ENCODE measurements at places on chromosomes 3 and 15.

DNA sequence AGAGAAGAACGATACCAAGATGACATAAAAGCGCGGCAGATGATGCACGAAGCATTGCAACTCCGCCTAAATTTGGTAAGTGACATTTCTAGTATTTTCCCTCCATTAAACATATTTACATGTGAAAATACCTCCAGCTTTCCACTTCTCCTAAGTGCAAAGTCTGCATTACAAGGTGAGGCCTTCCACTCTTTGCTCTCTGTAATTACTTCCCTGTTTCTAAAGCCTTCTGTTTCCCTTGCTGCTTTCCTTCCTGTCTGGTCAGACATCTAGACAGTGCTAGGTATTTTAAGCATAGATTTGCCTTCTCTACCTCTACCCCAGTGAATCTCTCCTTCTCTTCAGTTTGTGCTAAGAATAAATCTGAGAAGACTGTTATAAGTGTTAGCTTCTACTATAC, 1.9 kb downstream of the P2RY12 start:
- peak overlapping the region; percentile 59 for H3K27ac ChIP-seq
- no peaks in the 10 kb centered on the region for H3K27me3 ChIP-seq
- peak; percentile 59 for ATAC-seq

DNA sequence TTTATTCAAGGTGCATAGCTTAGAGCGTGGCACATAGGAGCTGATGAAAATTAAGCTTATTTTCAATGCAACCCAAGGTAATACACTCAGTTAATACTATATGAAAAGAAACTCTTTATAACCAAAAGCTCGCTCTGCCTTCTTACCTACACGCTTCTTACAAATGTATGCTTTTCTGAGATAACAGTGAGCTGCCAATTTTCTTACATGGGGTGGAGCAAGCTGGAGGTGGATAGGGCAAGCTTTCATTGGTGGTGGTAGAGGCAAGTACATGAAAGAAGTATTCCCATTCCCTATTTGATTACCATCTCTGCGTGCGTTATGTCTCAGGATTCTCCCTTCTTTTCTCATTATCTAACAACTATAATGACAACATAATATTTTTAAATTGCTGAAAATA, 8.9 kb downstream of the DZIP3 start:
- no peaks in the 10 kb centered on the region for H3K36me3 ChIP-seq
- no peak overlapping the region for H3K4me3 ChIP-seq
- peaks cover 38% of the 10 kb centered on the region for H3K4me1 ChIP-seq
- ATAC-seq: no peak
- no peak overlapping the region for H3K27ac ChIP-seq

DNA sequence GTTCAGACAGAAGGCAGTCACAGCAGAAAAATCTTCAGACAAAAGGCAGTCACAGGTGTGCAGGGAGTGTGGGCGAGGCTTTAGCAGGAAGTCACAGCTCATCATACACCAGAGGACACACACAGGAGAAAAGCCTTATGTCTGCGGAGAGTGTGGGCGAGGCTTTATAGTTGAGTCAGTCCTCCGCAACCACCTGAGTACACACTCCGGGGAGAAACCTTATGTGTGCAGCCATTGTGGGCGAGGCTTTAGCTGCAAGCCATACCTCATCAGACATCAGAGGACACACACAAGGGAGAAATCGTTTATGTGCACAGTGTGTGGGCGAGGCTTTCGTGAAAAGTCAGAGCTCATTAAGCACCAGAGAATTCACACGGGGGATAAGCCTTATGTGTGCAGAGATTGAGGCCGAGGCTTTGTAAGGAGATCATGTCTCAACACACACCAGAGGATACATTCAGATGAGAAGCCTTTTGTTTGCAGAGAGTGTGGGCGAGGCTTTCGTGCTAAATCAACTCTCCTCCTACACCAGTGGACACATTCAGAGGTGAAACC, 27.6 kb downstream of the ZNF589 start:
- peak overlapping the region; percentile 82 for H3K27ac ChIP-seq
- peaks cover 52% of the 10 kb centered on the region for H3K36me3 ChIP-seq
- ATAC-seq: peak; percentile 92

- peaks cover 16% of the 10 kb centered on the region for H3K4me1 ChIP-seq
- no peak overlapping the region for H3K27ac ChIP-seq
Observed at GRCh38 chr3:56616478-56617006, 59.6 kb downstream of the CCDC66 start.

GRCh38 chr3:112460519-112461195, 38.6 kb downstream of the BTLA start:
- peaks cover 67% of the 10 kb centered on the region for H3K4me1 ChIP-seq
- peak; percentile 69 for ATAC-seq
- no peaks in the 10 kb centered on the region for H3K27me3 ChIP-seq
- H3K4me3 ChIP-seq: peak overlapping the region; percentile 57
- H3K27ac ChIP-seq: peak overlapping the region; percentile 90

- no peak overlapping the region for H3K27ac ChIP-seq
- ATAC-seq: no peak
- H3K36me3 ChIP-seq: no peaks in the 10 kb centered on the region
- no peaks in the 10 kb centered on the region for H3K4me1 ChIP-seq
- no peaks in the 10 kb centered on the region for H3K27me3 ChIP-seq
Observed at GRCh38 chr15:73792415-73792814, 39.3 kb upstream of the INSYN1 start.

- no peak for ATAC-seq
- H3K27ac ChIP-seq: no peak overlapping the region
- H3K27me3 ChIP-seq: no peaks in the 10 kb centered on the region
- H3K36me3 ChIP-seq: peaks cover 4% of the 10 kb centered on the region
- H3K4me3 ChIP-seq: no peak overlapping the region
Observed at GRCh38 chr3:196547067-196547466, 21.3 kb downstream of the WDR53 start.

- H3K27me3 ChIP-seq: no peaks in the 10 kb centered on the region
- no peaks in the 10 kb centered on the region for H3K36me3 ChIP-seq
- no peak overlapping the region for H3K4me3 ChIP-seq
- no peak overlapping the region for H3K27ac ChIP-seq
- no peak for ATAC-seq
Observed at GRCh38 chr15:86829245-86829644, 749.6 kb downstream of the AGBL1 start.

- no peak for ATAC-seq
- H3K36me3 ChIP-seq: no peaks in the 10 kb centered on the region
- H3K27ac ChIP-seq: no peak overlapping the region
Observed at GRCh38 chr3:10600296-10600714, 94.9 kb upstream of the ATP2B2 start.

DNA sequence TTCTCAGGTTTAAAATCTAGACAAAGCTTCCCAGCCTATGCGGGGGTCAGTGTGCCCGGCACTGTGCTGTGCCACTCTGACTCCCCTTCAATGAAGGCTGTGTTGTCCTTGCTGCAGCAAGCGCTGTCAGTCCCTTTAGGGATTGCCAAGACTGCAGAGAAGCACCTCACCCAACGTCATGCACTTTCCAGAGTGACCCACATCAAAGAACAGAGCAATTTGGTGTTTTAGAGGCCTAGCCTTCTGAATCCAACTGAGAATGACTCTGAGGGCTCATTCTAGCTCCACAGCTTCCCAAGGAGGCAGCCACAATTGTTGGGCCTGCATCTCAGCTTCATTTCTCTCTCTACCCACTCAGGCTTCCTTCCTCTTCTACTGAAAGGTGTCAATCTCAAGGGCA, 26.4 kb downstream of the SLC9A9 start:
- no peak overlapping the region for H3K4me3 ChIP-seq
- H3K27ac ChIP-seq: no peak overlapping the region
- no peaks in the 10 kb centered on the region for H3K27me3 ChIP-seq

- ATAC-seq: no peak
- H3K4me3 ChIP-seq: no peak overlapping the region
- H3K27me3 ChIP-seq: no peaks in the 10 kb centered on the region
- H3K4me1 ChIP-seq: no peaks in the 10 kb centered on the region
Observed at GRCh38 chr3:74357881-74358280, 256.6 kb downstream of the CNTN3 start.

GRCh38 chr3:126053949-126054569, 29.9 kb downstream of the SLC41A3 start:
- no peak for ATAC-seq
- H3K4me3 ChIP-seq: no peak overlapping the region

DNA sequence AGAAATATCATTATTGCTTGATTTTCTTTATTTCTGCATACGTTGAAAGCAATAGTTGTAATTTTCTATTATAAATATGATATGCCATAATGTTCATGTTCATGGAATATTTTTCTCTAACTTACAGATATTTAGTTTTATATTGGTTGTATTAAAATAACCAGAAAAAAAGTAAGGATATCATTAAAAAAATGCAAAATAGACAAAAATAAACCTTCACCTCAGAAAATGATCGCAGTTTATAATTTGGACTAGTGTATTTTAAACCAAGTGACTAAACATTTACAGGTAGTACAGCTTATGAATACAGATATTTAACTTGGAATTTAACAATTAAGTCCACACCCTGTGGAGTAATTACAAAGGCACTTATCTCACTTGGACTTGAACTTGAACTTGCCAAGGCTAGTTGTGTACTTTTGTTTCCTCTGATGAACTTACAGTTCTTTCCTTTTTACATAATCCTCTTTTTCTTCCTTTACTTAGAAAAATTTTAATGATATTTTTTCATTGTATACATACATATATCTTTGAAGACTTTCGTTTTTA, 156.7 kb downstream of the CHL1 start:
- H3K27me3 ChIP-seq: no peaks in the 10 kb centered on the region
- H3K4me3 ChIP-seq: no peak overlapping the region
- peaks cover 8% of the 10 kb centered on the region for H3K4me1 ChIP-seq
- no peak for ATAC-seq
- H3K36me3 ChIP-seq: no peaks in the 10 kb centered on the region

- no peak overlapping the region for H3K27ac ChIP-seq
- no peaks in the 10 kb centered on the region for H3K36me3 ChIP-seq
- H3K4me1 ChIP-seq: no peaks in the 10 kb centered on the region
- ATAC-seq: no peak
- H3K4me3 ChIP-seq: no peak overlapping the region
- H3K27me3 ChIP-seq: peaks cover 14% of the 10 kb centered on the region
Observed at GRCh38 chr3:24052446-24052845, 107.4 kb downstream of the NR1D2 start.

DNA sequence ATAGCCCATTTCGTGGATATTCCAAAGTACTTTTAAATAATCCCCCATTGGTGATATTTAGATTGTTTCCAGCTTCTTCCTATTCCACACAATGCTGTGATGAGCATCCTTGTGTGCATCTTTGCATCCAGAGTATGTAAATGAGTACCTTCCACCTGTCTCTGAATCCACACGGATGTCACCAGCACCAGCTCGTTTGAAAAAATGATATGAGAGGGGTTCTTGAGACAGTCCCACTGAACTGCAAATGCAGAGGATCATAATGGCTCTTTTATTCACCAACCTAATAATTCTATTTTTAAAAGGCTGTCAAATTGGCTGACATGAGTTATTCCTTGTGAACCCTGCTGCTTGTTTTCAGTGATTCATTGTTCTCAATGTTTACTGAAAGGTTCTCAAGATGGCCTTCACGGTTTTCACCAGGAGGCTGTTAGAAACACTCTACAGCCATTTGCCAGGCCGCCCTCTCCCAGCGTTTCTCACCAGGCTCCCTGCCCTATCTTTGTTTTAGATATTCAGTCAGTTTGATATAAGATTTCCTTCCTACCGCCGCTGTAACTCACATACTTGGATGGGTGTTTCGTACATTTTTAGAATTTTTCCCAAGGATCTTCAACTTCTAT, 96.7 kb upstream of the PTPRG start:
- no peaks in the 10 kb centered on the region for H3K27me3 ChIP-seq
- no peak for ATAC-seq
- no peak overlapping the region for H3K4me3 ChIP-seq
- no peak overlapping the region for H3K27ac ChIP-seq

- no peak overlapping the region for H3K4me3 ChIP-seq
- no peak for ATAC-seq
- no peaks in the 10 kb centered on the region for H3K4me1 ChIP-seq
- H3K27ac ChIP-seq: no peak overlapping the region
Observed at GRCh38 chr3:154776549-154777225, 303.4 kb upstream of the MME start.

DNA sequence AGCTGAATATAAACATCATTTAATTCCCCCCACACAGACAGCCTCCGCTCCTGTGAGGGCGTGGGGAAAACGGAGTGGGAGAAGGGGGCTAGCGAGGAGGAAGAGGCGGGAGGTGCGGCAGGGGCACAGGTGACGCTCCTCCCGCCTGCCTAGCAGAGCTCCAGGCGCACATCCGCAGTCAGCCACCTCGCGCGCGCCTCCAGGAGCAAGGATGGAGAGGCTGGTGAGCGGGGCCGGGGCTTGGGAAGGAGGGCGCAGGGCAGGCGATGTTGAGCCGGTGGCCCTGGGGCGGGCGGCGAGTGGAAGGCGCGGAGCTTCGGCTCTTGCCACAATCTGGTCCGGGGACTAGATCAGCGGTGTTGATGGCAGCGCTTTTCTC, at the start of gene CD200:
CD200 (plus strand) TSS at position 155 of the 379 bp plus-strand sequence; CDS start at position 212, 57 bp downstream.
- H3K27me3 ChIP-seq: no peaks in the 10 kb centered on the region
- H3K27ac ChIP-seq: peak within 1 kb of the TSS; percentile 87
- ATAC-seq: peak; percentile 76
- H3K4me1 ChIP-seq: peaks cover 39% of the 10 kb centered on the region
- peak within 1 kb of the TSS; percentile 92 for H3K4me3 ChIP-seq

DNA sequence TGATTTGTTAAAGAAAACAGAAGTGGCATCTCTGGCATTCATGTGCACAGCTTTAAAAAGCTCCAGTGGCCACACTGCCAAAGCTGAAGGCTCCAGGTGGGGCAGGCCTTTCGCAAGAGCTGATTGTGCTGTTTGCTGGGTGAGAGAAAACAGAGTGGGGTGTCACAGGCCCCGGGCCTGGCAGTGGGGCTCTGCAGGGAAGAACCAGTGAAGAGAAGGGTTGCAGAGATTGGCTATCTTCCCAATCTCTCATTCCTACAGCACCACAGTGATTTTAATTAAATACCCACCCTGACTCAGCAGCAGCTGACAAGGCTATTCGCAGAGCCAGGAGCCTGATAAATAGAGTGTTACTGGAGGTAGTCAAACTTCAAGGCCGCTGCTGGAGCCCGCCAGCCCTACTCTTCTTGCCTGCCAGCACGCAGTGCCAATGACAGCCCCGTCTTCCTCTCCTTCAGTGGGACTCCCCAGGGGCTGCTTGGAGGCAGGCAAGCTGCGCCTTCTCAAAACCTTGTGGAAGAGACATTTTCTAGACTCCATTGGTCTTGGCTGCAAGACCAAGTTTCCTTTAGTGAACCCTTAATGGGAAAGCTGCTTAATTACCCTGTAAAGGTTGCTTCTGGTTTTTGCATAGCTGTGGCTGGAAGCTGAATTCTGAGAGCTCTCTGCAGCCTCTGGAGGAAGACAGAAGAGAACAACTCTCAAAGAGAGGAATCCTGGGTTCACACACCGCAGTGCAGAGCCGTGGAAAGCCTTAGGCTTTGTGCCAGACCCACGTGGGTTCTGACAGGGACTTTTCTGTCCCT, 225.8 kb upstream of the SLCO3A1 start:
- no peak overlapping the region for H3K4me3 ChIP-seq
- no peaks in the 10 kb centered on the region for H3K36me3 ChIP-seq
- ATAC-seq: no peak
- H3K4me1 ChIP-seq: no peaks in the 10 kb centered on the region

- no peak for ATAC-seq
- H3K4me3 ChIP-seq: no peak overlapping the region
- H3K36me3 ChIP-seq: no peaks in the 10 kb centered on the region
- no peak overlapping the region for H3K27ac ChIP-seq
Observed at GRCh38 chr3:184663756-184664155, 48.1 kb downstream of the MAGEF1 start.

All from stimulated activated memory B cell treated with anti-CD40 and anti-IgM and Interleukin-4, amounts not matched to agents 10 μg/mL and 1 μg/mL and 100 μg/mL, for 72 hours (primary cell).